ENCODE measurements at places on chromosomes 5 and 9. TPM values are rescaled to one million over a fixed set of nuclear protein-coding genes. Genes with fewer than 3 reads are reported as not detected.

- H3K27ac ChIP-seq, result no peak overlapping the region
- H3K4me1 ChIP-seq, result no peaks in the 10 kb centered on the region
- peak; percentile 4 for DNase-seq
- no peak overlapping the region for H3K4me3 ChIP-seq
- no peaks in the 10 kb centered on the region for H3K36me3 ChIP-seq
- no peaks in the 10 kb centered on the region for H3K27me3 ChIP-seq
Observed at GRCh38 chr5:87526131-87526530, 113.4 kb upstream of the CCNH start.

- H3K4me1 ChIP-seq, result no peaks in the 10 kb centered on the region
- DNase-seq, result no peak
- no peak overlapping the region for H3K27ac ChIP-seq
- no peaks in the 10 kb centered on the region for H3K27me3 ChIP-seq
- H3K4me3 ChIP-seq, result no peak overlapping the region
Observed at GRCh38 chr5:155451106-155451505, 437.6 kb downstream of the KIF4B start.

GRCh38 chr9:22201256-22201655, 192.2 kb upstream of the CDKN2B start:
- H3K36me3 ChIP-seq, result no peaks in the 10 kb centered on the region
- no peak for DNase-seq
- no peak overlapping the region for H3K27ac ChIP-seq
- H3K4me1 ChIP-seq, result no peaks in the 10 kb centered on the region
- H3K27me3 ChIP-seq, result no peaks in the 10 kb centered on the region

- no peaks in the 10 kb centered on the region for H3K27me3 ChIP-seq
- H3K4me1 ChIP-seq, result no peaks in the 10 kb centered on the region
- no peak overlapping the region for H3K4me3 ChIP-seq
- no peak for DNase-seq
- no peaks in the 10 kb centered on the region for H3K36me3 ChIP-seq
Observed at GRCh38 chr5:68455216-68455615, 239.7 kb downstream of the PIK3R1 start.

DNA sequence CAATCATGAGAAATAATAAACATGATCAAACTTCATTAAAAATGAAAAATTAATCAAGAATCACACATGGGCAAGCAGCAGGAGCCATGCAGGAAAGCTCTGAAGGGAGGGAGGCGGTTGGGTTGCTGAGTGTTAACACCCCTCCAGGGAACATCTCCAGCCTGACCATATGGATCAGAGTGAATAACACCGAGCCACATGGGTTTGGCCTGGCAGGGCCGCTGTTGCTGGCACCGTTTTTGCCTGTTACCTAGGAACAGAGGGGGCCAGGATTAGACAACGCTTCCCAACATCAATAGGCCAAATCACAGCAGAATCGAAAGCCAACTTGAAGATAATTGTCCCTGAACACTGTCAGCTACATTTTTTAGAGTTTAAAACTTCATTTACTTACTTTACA, 160.2 kb downstream of the DENND1A start:
- H3K27ac ChIP-seq, result no peak overlapping the region
- no peaks in the 10 kb centered on the region for H3K36me3 ChIP-seq
- no peak overlapping the region for H3K4me3 ChIP-seq
- H3K4me1 ChIP-seq, result no peaks in the 10 kb centered on the region
- no peaks in the 10 kb centered on the region for H3K27me3 ChIP-seq

DNA sequence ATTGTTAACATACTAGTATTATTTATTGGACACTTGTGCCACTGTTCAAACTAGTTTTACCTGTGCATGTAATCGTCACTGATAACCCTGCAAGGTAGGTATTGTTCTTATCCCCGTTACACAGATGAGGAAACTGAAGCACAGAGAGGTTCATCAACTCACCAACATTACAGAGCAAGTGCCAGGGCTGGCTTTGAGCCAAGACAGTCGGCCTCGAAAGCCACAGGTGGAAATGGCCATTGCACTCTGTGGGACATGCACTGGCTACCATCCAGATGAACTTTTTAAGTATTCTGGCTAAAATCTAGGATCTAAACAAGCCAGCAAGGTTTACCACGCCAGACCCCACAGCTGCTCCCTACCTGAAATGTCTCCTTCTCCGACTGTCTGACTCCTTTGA, 57.9 kb downstream of the TEX10 start:
- H3K36me3 ChIP-seq, result no peaks in the 10 kb centered on the region
- H3K27ac ChIP-seq, result no peak overlapping the region
- H3K4me1 ChIP-seq, result no peaks in the 10 kb centered on the region
- H3K27me3 ChIP-seq, result no peaks in the 10 kb centered on the region
- no peak for DNase-seq

DNA sequence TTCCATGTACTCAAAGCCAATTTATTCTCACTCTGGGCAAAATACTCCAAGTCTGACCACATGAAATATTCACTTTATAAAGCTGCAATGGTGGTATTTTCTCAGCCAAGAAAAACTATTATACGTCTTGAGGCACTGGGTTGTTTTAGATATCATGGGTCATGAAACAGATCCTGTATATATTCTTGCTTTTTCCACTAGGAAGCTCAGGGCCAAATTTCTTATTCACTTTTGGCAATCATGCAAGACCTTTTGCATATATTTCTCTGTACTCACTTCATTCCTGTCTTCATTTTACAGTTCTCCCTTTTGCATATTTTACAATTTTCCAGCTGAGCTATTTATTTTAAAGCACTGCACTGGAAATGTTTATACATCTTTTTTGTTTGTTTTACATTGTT, 49.8 kb downstream of the GABBR2 start:
- H3K27me3 ChIP-seq, result no peaks in the 10 kb centered on the region
- no peak overlapping the region for H3K4me3 ChIP-seq
- no peaks in the 10 kb centered on the region for H3K4me1 ChIP-seq
- H3K27ac ChIP-seq, result no peak overlapping the region

DNA sequence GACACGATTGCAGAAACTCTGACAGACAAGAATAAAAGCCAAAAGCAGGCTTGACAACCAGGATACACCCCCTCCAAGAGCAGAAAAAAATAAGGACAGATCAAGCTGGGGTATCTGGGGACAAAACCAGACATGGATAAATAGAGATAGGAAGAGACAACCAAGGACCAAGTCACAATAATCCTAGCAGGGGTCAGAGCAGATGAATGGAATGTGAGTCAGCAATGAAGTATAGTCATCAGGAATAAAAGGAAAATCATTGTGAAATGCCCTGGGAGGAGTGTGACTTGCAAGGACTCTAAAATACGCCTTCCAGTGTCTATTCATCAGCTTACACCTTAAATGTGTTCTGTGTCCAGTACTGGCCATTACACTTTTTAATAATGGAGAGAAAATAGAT, 206.8 kb downstream of the CAAP1 start:
- no peaks in the 10 kb centered on the region for H3K4me1 ChIP-seq
- no peak overlapping the region for H3K4me3 ChIP-seq
- DNase-seq, result no peak
- H3K36me3 ChIP-seq, result no peaks in the 10 kb centered on the region
- H3K27ac ChIP-seq, result no peak overlapping the region

- no peak overlapping the region for H3K27ac ChIP-seq
- H3K4me1 ChIP-seq, result no peaks in the 10 kb centered on the region
- no peaks in the 10 kb centered on the region for H3K27me3 ChIP-seq
- no peak overlapping the region for H3K4me3 ChIP-seq
Observed at GRCh38 chr5:107090506-107090905, 580.2 kb downstream of the EFNA5 start.

DNA sequence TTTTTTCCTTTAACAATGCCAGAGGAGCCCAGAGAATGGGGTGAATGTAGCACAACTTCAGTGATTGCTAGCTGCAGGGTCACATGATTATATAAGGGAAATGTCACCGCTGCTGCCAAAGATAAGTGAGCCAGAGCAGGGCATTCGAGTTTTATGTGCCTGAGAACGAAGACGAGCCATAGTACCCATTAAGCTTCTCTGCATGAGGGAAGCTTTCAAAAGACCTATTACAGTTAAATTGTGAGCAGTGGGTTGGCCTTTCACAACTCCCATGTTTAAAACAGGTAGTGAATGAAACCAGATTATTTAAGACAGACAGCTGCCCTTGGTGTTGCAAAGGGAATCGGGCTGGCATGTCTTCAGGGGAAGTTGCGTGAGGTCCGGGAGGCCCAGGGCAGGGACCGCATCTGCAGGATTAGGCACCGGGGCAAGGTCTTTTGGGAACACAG, 82.4 kb upstream of the TNFAIP8 start:
- H3K4me1 ChIP-seq, result peaks cover 11% of the 10 kb centered on the region
- no peak overlapping the region for H3K27ac ChIP-seq
- no peak for DNase-seq
- H3K4me3 ChIP-seq, result no peak overlapping the region
- no peaks in the 10 kb centered on the region for H3K36me3 ChIP-seq

DNA sequence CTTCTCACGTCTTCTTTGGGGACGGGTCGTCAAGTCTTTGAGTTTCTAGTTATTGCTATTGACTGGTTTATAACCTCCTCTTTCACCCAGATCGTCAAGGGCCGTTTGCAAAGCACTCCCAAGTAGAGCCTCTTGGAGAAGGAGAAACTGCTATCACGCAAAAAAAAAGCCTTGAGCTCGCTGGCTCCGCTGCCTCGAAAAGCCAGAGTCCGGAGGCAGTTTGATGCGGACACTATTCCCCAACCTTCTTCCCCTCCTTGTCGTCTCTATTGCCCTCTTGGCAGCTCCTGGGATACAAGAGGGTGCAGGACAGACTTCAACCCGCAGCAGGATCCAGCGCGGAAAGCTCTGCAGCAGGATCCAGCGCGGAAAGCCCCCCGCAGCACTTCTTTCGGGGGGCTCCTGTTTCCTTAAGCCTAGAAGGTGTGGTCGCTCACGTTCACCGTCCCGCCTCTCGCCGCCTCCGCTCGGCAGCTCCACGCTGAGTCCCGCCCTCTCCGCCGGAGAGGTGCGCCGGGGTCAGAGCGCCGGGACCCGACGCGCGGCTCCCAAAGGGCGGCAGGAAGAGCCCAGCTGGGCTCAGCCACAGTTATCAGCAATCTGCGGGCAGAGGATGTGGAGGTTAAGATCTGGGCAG, at the start of gene PCDHAC1:
TSS of gene PCDHAC1 (plus strand) at position 494 of the 637 bp plus-strand sequence. CDS start 594 bp downstream, outside the sequence.
- no peaks in the 10 kb centered on the region for H3K27me3 ChIP-seq
- no peak within 1 kb of the TSS for H3K27ac ChIP-seq
- no peaks in the 10 kb centered on the region for H3K4me1 ChIP-seq
- no peaks in the 10 kb centered on the region for H3K36me3 ChIP-seq
- DNase-seq, result no peak

- no peak for DNase-seq
- H3K36me3 ChIP-seq, result no peaks in the 10 kb centered on the region
- no peak overlapping the region for H3K4me3 ChIP-seq
- no peak overlapping the region for H3K27ac ChIP-seq
Observed at GRCh38 chr5:66793049-66793448, 196.9 kb downstream of the MAST4 start.

DNA sequence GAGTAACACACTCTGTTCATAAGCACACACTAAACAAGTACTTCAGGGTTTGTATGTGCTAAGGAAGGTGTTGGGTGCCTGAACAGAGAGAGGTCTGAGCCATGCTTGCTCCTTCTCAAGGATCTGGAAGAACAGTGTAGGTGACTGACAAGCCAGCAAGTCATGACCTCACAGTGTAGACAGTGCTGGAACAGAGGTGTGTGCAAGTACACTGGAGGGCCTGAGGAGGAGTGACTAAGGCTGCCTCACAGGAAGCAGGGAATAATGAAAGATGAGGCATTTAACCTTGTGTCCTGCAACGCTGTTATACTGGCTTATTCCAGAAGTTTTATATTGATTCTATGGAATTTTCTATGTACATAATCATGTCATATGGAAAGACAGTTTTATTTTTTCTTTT, 83.9 kb downstream of the TMEM174 start:
- H3K27ac ChIP-seq, result no peak overlapping the region
- no peak for DNase-seq
- no peaks in the 10 kb centered on the region for H3K27me3 ChIP-seq

- no peak for DNase-seq
- no peaks in the 10 kb centered on the region for H3K36me3 ChIP-seq
- H3K27ac ChIP-seq, result peak overlapping the region; percentile 70
- H3K4me3 ChIP-seq, result no peak overlapping the region
Observed at GRCh38 chr5:14699159-14699558, 34.6 kb downstream of the OTULIN start.

DNA sequence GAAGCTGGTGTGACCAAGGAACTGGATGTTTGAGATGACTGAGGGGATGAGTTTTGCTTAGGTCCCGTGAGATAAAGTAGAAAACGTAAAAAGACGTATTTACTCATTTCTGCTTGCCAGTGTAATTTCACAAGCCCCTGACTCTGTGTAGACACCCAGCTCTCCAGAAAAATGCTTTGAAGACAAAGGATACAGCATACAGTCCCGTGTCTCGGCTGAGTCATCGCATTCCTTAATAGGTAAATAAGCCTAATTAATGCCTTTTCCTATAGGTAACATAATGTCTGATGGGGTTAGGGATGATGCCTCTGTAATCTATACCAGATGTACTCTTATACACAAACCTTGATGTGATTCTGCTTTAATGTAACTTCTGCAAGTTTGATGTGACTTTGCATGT, 20.2 kb downstream of the S100Z start:
- H3K4me1 ChIP-seq, result no peaks in the 10 kb centered on the region
- H3K4me3 ChIP-seq, result no peak overlapping the region
- H3K36me3 ChIP-seq, result no peaks in the 10 kb centered on the region
- no peaks in the 10 kb centered on the region for H3K27me3 ChIP-seq

DNA sequence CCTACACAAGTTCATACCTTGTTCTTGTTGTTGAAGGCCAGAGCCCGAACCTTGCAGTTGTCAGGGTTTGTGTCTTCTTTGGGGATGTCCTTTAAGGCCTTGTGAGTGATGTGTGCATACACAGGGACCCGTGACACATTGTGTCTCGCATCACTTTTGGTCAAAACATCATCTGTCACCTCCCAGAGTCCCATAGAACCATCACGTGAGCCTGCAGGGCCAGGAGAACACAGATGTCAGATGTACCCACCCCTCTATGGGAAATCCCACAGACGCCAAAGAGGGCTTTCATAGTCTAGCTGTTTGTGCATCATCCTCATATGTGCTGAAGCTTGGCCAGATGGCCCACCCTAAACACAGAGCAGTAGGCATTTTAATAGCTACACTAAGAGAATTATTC, 28.2 kb downstream of the DCAF12 start:
- H3K4me1 ChIP-seq, result no peaks in the 10 kb centered on the region
- no peak for DNase-seq
- H3K4me3 ChIP-seq, result no peak overlapping the region
- H3K27me3 ChIP-seq, result no peaks in the 10 kb centered on the region
- no peak overlapping the region for H3K27ac ChIP-seq

GRCh38 chr9:80143899-80144298, 572.1 kb downstream of the TLE4 start:
- no peaks in the 10 kb centered on the region for H3K27me3 ChIP-seq
- no peak overlapping the region for H3K4me3 ChIP-seq
- DNase-seq, result no peak

GRCh38 chr9:137095664-137096517, 9.1 kb downstream of the MAN1B1 start:
- H3K27ac ChIP-seq, result no peak overlapping the region
- H3K36me3 ChIP-seq, result no peaks in the 10 kb centered on the region
- DNase-seq, result no peak
- no peak overlapping the region for H3K4me3 ChIP-seq
- H3K27me3 ChIP-seq, result no peaks in the 10 kb centered on the region

- peaks cover 3% of the 10 kb centered on the region for H3K4me1 ChIP-seq
- no peak for DNase-seq
- no peak overlapping the region for H3K4me3 ChIP-seq
- H3K36me3 ChIP-seq, result no peaks in the 10 kb centered on the region
- no peak overlapping the region for H3K27ac ChIP-seq
Observed at GRCh38 chr5:169054506-169054905, 246.4 kb downstream of the SLIT3 start.

Gene REXO4
- total RNA-seq, result 34.5 TPM

Gene MBLAC2
- 12.9 TPM for total RNA-seq

Gene C5orf52
- not detected for total RNA-seq

Gene PCDHB16
- total RNA-seq, result 0.18 TPM

Gene ARRDC3
- total RNA-seq, result 54.9 TPM

Gene PDE6A
- total RNA-seq, result not detected

Gene CREBRF
- 52.3 TPM for total RNA-seq

Gene ZNF608
- total RNA-seq, result 25.3 TPM

Gene IFNA21
- not detected for total RNA-seq
